ENCODE measurements at places on chromosomes 6 and 20.

- DNase-seq: peak; percentile 4
Observed at GRCh38 chr6:17280552-17281090, 540 bp upstream of the RBM24 start.

GRCh38 chr6:7504041-7504440, 37.4 kb upstream of the DSP start:
- DNase-seq: no peak

GRCh38 chr20:50278377-50278683, 87.7 kb downstream of the CEBPB start:
- no peak for DNase-seq

- no peak for DNase-seq
Observed at GRCh38 chr6:111430605-111431376, 52.2 kb downstream of the REV3L start.

DNA sequence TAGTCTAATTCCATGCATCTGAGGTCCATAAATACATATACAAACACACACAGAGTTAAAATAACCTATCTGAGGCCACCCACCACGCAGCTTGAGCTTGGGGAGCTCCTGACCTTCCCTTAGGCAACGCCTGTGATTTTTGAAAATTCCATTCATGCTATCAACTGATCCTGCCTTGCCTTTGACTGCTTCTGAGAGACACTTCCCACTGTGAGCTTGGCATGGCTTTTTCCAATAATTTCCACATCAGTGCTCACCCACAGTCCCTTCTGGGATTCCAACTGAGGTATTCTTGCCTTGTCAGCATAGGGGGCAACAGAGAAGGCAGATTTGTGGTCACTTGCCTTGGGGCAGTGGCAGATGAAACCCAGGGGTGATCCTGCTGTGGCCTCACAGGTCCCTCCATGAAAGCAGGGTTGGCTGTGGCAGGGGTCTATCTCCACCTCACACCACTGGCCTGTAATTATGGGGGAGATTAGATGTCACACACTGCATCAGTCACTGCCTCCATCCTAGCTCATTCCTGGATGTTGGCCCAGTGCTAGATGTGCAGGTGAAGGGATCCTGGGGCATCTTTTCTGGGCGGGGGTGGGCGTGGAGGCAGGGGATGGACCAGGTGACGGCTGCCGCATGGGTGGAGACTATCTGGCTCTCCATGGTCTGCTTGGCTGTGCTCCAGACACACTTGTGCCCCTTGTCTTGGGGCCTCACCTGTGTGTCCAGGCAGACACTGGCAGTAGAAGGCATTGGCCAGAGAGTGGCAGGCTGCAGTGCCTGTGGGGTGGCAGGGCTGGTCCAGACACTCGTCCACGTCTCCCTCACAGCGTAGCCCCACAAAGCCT, 11.2 kb upstream of the GPSM3 start:
- no peak for DNase-seq

- no peak for DNase-seq
Observed at GRCh38 chr6:158002951-158003853, 21.5 kb downstream of the SYNJ2 start.

GRCh38 chr20:11091511-11091910, 417.7 kb upstream of the JAG1 start:
- DNase-seq: no peak

GRCh38 chr6:38846844-38847243, 131.7 kb downstream of the DNAH8 start:
- no peak for DNase-seq

GRCh38 chr20:44585057-44585963, 2.9 kb downstream of the PKIG start:
- DNase-seq: no peak

- no peak for DNase-seq
Observed at GRCh38 chr6:133986942-133987341, 33.9 kb downstream of the TBPL1 start.

- no peak for DNase-seq
Observed at GRCh38 chr6:131250122-131250521, 114.9 kb downstream of the AKAP7 start.

DNA sequence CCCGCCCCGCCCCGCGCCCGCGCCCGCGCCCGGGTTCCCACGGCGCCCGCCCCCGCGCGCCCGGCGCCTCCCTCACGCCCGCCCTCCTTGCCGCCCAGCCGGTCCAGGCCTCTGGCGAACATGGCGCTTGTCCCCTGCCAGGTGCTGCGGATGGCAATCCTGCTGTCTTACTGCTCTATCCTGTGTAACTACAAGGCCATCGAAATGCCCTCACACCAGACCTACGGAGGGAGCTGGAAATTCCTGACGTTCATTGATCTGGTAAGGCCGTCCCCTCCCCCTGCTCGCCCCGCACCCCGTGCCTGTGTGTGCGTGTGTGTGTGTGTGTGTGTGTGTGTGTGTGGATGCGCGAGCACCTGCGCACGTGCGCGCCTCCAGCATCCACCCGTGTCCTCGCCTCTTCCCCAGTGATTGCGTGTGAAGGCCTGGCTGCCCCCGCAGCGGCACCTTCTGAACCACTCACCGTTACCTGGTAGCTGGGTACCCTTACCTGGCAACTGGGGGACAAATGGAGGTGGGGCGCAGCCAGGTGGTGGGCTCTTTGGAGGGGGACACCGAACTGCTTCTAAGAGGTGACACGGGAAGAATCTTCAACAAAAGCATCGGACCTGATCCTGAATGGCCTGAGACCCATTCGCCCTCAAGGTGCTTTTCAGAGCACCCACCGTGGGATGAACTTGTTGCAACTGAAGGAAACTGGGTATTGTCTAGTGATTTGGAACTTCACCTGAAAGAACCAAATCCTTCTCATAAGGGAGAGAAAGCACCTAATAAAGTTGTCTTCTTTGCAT, at the start of gene AIG1:
Gene AIG1, plus strand, starts transcription at position 84 of the 791 bp plus-strand sequence. Its CDS starts 37 bp downstream, at position 121.
- DNase-seq: peak; percentile 55

DNA sequence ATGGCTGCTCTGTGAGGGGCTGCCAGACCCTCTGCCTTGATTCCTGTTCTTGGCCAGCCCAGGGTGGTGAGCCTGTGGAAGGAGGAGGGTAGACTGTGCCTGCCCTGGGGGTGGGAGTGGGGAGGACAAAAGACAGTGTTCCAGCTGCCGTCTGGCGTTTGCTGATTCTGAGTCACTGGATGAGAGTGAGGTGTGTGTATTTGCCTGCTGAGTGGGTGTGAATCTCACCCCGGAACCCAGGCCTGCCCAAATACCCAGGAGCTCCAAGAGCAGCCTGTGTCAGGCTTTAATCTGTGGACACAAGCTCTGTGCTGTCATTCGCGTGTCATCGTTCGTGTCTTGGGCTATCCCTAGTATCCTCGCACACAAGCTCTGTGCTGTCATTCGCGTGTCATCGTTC, 2.6 kb upstream of the LKAAEAR1 start:
- DNase-seq: no peak

GRCh38 chr20:5156675-5157448, 30.1 kb downstream of the CDS2 start:
- DNase-seq: no peak

- DNase-seq: peak; percentile 52
Observed at GRCh38 chr6:109690373-109690736, 647 bp downstream of the AK9 start.

GRCh38 chr6:88492241-88492640, 326.1 kb upstream of the CNR1 start:
- no peak for DNase-seq

- DNase-seq: no peak
Observed at GRCh38 chr20:21436205-21436604, 38.9 kb upstream of the NKX2-4 start.

DNA sequence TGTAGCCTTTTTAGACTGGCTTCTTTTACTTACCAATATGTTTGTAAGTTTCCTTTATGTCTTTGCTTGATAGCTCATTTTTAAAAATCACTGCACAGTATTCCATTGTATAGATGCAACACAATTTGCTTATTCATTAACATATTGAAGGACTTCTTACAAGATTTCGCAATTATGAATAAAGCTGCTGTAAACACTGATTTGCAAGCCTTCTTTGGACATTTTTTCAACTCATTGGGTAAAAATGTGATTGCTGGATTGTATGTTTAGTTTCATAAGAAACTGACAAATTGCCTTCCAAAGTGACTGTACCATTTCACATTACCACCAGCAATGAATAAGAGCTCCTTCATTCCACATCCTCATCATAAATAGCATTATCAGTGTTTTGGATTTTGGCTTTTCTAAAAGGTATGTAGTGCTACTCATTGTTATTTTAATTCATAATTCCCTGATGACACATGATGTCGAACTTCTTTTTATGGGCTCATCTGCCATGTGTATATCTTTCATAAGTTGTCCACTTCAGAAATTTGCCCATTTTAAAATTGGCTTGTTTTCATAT, 80.7 kb downstream of the TFAP2B start:
- DNase-seq: no peak

- no peak for DNase-seq
Observed at GRCh38 chr6:15845492-15845891, 182.7 kb upstream of the DTNBP1 start.

GRCh38 chr20:51660672-51661608, 107.2 kb downstream of the ATP9A start:
- no peak for DNase-seq

DNA sequence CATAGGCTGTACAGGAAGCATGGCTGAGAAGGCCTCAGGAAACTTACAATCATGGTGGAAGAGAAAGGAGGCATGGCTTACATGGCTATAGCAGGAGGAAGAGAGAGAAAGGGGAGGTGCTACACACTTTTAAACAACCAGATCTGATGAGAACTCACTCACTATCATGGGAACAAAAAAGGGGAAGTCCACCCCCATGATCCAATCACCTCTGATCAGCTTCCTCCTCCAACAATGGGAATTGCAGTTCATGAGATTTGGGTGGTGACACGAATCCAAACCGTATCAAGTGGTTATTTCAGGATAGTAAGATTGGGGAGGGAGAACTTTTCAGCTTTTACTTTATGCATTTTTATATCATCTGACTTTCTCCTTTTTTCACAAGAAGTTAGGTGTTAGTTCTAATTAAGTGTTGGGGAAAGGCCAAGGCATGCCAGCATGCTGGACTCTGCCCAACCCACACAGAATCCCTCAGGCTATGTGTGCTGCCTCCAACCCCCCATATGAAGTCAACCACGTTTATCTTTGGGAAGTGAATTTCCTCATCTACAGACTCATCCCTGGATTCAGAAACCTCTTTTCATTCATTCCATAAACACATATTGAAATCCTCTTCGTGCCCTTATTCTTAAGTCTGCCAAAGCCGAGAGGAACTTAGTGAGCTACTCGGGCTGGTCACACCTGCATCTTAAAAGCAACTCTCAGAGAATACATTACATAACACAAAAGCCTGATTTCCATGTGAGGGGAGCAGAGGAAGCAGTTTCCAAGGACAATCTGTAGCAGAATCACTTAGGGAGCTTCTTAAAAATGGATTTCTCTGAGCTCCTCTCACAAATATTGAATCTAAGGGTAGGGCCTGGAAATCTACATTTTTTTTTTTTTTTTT, 16.7 kb upstream of the CLIC5 start:
- no peak for DNase-seq

DNA sequence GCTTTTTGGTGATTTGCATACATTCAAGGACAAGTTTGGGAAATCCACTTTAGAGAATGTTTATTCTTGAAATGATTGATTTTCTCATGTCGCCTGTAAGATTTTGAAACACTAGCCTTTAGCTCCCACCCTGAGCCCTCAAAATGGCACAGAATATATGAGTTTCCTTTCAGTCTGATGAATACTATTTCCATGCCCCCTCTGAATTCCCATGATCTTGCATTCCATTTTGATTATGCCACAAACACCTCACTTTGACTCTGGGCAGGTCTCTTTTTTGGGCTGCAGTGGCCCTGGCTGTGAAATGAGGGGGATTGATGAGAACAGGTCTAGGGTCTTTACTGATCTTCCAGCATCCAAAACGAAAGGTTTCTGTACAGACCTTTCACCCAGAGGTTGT, 50.4 kb downstream of the SULF2 start:
- DNase-seq: no peak

DNA sequence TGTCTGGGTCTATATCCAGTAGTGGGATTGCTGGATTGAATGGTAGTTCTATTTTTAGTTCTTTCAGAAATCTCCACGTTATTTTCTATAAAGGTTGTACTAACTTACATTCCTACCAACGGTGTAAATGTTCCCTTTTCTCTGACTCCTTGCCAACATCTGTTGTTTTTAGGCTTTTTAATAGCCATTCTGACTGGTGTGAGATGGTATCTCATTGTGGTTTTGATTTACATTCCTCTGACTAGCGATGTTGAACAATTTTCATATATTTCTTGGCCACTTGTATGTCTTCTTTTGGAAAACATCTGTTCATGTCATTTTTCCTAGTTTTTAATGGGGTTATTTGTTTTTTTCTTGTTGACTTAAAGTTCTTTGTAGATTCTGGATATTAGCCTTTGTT, 99.3 kb downstream of the BMP2 start:
- DNase-seq: no peak

DNA sequence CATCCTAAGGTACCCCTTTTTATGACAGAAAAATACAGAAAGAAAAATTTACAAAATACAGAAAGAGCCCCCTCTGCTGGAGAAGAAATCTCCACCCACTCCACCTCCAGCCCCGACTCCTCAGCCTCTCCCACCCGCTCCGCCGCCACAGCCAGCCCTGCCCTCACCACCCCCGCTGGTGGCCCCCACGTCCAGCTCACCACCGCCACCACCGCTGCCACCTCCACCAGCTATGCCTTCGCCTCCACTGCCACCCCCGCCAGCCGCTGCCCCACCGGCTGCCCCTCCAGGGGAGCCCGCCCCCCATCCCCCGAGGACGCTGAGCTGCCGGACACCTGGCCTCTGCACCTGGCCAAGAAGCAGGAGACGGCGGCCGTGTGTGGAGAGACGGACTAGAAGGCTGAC, 17.7 kb downstream of the WFDC2 start:
- DNase-seq: no peak

- no peak for DNase-seq
Observed at GRCh38 chr20:1526310-1526709, 31.2 kb downstream of the SIRPD start.

DNA sequence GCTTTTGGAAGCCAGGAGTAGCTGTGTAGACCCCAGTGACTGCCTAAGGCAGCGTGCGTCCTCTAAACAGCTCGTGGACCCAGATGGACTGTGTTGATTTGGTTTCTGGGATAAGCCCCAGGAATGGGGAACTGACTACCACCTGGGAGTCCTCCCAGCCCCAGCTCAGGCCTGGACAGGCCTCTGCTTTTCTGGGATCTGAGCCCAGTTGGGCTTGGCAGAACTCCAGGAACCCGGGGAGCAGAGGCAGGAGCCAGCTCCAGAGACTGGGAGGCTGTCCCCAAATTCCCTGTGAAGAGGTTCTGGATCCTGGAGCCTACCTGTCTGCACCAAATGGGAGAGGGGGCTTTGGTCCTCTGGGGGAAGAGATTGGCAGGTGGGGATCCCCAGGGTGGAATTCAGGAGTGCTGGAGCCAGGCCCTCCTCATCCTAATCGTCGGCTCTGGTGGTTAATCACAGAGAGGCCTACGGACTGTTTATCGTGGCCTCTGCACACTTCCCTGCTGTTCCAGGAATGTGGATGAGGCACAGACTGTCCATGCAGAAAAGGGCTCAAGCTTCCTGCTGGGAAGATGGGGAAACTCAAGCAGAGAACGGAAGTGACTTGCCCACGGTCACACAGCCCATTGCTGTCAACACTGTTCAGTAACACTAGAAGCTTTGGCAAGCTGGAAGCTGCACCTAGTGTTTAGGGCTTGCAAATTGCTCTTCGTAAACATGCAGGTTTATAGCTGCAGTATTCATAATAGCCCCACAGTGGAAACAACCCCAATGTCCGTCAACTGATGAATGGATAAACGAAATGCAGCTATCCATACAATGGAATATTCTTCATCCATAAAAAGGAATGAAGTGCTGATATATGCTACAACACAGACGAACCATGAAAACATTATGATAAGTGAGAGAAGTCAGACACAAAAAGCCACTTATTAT, 100.6 kb downstream of the KCNB1 start:
- no peak for DNase-seq

- no peak for DNase-seq
Observed at GRCh38 chr20:663315-664090, 10.5 kb upstream of the SRXN1 start.
